ENCODE measurements at places on chromosomes 11 and 22.

- no peak for DNase-seq
Measured at GRCh38 chr22:26800858-26801257, 143.5 kb downstream of the MIAT start.

DNA sequence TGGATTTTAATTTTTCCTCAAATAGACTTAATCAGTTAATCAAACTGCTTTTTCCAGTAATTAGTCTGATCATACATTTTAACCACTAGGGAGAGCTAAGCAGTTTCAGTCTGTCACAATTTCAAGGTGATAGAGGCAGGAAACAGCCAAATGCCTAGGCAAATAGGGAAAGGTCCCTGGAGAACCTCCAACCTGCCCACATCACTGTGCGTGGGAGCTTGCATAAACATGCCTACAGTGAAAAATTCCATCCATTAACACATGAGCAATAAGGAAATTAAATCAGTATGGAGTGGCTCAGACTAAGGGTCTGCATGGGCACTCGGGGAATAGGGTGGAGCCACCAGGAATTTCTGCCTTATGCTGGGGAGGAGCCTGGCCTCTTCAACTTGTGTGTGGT is 74.6 kb downstream of the AASDHPPT start:
- DNase-seq: no peak

- no peak for DNase-seq
Measured at GRCh38 chr11:16356761-16357393, 531 bp upstream of the SOX6 start.

GRCh38 chr11:2826679-2827056 is 58.9 kb downstream of the CDKN1C start:
- DNase-seq: no peak

DNA sequence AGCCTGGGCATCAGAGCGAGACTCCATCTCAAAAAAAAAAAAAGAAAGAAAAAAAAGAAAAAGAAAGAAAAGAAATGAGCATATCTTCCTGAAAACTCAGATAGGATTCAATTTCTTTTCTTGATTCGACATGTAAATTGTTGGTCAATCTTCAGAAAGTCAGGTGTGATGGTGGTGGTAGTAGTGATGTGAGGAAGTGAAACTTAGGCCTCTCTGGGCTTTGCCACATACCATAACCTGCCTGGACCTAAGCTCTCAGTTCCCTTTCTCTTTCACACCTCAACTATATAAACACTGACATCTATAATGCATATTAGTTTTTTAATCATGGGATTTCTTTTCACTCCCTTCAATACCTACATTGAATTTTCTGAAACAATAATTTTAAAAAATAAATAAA is 98.0 kb upstream of the TBCEL start:
- DNase-seq: no peak

DNA sequence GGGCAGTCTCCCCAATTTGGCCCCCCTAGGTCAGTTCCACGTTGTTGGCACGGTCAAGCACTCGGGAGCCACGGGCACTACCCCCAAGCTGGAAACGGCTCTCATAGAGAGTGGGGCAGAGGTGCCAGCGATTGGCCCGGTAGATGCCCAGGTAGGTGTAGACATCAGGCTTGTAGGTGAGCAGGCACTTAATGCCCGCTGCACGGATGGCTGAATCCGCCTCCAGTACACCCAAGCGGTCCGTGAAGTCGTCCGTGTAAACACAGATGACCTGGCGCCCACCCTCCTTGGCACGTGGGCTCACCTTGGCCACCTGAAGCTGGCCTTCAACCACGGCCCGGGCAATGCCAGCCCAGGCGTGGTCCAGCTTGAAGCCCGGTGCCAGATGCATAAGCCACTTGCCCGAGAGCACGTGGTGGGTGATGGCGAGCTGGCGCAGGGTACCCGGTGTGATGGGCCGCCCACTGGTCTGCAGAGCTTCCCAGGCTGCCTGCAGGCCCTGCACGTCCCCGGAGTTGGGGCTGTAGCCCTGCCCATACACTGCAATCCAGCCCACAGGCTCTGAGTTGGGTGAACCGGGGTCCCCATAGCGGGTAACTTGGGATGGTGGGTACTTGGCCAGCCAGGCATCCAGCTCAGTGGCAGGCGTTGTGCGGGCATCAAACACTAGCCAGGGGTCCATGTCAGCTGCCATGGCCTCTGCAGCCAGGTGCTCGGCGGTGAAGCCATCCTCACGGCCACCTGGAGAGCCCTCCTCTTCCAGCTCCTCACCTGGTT is 1.2 kb downstream of the C11orf68 start:
- no peak for DNase-seq

- DNase-seq: no peak
Measured at GRCh38 chr11:117438371-117439000, 110.8 kb downstream of the CEP164 start.

GRCh38 chr11:87265132-87265531 is 227.4 kb downstream of the TMEM135 start:
- DNase-seq: no peak

DNA sequence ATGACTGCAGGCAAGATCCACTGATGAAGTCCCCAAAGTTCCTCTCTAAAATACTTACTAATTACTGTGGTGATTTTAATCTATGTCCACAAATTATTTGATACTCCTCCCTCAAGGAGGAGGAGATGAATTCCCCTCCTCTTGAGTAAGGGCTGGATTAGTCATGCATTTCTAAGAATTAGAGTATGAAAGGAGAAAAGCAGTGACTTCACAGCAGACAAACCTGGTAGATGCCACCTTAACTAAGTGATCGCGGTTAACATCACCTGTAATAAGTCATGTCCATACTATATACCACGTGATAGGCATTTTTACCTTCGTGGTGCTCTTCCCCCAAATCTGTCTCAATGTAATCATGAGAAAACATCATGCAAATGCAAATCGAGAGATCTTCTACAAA is 52.0 kb upstream of the TSPAN18 start:
- no peak for DNase-seq

DNA sequence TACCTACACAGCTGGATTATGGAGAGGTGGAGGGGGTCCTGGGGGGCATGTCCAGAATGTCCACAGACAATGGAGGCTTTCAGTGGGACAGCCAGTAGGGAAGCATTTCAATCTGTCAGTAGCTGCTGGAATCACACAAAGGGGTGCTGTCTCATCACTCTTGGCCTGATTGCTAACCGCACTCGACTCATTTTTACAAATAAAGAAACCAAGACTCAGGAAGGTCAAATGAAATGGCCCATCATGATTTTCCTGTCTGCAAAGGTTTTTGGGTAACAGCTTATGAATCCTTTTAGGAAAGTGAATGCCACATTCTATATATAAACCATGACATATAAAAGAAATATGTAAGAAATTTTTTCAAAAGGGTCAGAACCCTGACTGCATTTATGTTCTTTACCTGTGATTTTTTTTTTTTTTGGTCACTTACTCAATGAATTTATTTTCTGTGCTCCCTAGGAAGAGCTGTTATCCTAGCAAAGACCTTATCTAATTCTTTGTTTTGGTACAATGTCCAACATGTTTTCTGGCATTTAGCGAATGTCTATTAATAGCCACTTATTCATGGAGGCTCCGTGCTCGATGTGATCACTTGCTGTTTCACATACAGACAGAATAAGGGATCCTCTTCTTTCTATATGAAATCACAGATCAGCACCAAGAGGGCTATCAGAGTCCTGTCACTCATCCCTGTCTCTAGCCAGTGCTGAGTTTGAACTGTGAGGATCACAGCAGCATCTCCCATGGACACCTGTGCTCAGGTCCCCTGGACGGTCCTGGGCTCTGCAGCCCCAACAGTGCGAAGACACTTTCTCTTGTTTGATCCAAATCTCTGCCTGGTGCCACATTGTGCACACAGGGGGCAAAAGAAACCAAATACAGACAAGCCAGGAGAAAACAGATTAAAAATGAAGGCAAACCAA is 979.7 kb downstream of the NTM start:
- DNase-seq: no peak

DNA sequence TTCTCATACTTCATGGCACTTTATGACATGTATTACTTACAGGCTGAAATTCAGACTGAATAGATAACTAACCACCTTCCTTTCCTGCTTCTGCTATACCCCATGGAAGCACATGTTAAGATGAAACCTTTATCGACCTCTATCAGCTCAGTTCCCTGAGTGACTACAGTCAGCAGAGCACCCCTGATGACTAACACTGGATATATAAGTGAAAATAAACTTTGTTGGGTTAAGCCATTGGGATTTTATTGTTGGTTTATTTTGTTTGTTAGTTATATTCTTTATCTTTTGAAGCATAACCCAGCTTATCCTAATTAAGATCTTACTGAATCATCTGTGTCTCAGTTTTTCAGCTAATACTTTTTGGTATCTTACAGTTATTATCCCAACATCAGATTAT is 23.0 kb upstream of the MAML2 start:
- DNase-seq: no peak

DNA sequence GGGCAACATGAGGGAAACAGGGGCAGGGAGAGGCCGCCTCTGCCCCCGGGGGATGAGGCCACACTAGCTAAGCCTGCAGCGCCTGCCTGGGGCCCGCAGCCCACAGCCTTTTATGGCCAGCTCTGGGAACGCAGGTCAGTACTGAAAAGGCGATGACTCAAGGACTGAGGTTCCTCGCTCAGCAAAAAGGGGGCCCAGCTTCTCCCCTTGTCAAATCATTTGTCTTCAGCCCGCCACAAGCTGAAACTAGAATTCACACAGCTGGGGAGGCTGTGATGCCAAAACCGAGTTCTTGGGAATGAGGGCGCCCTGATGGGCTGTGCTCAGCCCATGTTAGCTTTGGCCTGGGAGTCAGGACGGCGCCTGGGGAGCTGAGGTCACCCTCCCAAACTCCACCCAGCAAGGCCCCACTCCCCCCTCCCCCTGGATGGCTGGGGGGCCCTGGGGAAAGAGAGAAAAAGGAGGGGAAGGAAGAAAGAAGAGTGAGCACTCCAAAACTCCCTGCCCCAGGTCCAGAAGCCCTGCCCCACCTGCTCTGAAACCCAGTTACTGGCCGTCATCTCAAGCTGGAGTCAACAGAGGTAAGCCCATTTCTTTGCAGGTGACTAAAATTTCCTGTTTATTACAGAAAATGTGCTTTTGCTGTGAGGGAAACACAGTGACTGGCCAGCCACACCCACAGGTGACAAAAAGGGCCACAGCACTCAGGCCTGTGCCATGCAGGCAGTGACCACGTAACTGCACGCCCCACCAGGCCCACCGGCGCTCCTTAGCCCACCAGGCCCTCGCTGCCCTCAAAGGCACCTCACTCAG is 13.7 kb downstream of the EHD1 start:
- no peak for DNase-seq

- DNase-seq: no peak
Measured at GRCh38 chr22:19178065-19178656, 375 bp downstream of the SLC25A1 start.

DNA sequence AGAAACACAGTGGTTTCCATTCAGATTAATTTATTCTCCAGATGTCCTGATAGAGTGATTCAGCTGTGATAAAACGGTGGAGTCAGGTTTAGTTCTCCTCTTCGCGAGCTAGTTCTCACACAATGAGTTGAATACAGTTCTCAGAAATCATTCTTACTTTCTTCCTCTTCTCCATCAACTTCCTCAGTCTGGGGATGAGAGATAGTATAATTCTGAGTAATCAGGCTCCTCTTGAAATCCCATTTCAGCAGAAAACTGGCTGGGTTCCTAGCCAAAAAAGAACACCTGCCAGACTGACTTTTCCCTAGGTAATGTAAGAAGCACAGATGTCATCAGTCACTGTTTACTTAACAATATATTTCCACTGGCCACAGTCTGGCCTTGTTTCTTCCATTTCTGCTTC is 76.7 kb downstream of the SVIP start:
- DNase-seq: no peak

- no peak for DNase-seq
Measured at GRCh38 chr22:42855721-42856120, 1.4 kb downstream of the ARFGAP3 start.

DNA sequence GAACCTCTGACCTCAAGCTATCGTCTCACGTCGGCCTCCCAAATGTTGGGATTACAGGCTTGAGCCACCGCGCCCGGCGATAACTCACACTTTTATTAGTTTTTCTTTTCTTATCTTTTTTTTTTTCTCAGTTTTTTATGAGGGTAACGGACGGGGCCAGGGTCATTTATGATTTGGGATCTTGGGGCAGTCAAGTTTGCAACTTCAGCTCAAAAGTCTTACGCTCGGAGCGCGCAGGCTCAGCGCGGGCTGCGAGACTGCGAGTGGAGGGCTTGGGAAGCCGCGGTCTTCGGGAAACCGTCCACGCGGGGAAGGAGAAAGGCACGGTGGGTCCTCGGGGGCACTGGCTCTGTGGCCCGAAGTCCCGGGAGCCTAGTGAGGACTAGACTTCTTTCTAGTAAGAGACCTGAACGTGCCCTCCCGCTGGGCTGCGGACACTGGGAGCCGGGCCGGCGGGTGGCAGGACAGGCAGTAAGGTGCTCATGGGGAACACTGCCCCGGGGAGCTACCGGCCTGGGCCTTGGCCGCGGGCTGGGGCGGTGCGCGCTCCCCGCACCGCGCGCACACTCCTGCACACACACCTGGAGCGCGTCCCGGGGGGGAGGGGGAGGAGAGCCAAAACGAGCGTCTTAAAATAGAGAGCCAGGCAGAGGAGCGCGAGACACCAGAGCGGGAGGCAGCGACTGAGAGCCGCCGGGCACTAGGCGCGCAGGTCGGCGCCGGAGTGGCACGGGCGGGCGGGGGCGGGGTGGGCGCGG is 476 bp upstream of the BARX2 start:
- DNase-seq: no peak

GRCh38 chr11:2923446-2924375 is 5.5 kb downstream of the PHLDA2 start:
- no peak for DNase-seq

- no peak for DNase-seq
Measured at GRCh38 chr11:134228625-134229024, 4.2 kb downstream of the VPS26B start.

- no peak for DNase-seq
Measured at GRCh38 chr22:49521787-49522224, 305.9 kb downstream of the BRD1 start.

DNA sequence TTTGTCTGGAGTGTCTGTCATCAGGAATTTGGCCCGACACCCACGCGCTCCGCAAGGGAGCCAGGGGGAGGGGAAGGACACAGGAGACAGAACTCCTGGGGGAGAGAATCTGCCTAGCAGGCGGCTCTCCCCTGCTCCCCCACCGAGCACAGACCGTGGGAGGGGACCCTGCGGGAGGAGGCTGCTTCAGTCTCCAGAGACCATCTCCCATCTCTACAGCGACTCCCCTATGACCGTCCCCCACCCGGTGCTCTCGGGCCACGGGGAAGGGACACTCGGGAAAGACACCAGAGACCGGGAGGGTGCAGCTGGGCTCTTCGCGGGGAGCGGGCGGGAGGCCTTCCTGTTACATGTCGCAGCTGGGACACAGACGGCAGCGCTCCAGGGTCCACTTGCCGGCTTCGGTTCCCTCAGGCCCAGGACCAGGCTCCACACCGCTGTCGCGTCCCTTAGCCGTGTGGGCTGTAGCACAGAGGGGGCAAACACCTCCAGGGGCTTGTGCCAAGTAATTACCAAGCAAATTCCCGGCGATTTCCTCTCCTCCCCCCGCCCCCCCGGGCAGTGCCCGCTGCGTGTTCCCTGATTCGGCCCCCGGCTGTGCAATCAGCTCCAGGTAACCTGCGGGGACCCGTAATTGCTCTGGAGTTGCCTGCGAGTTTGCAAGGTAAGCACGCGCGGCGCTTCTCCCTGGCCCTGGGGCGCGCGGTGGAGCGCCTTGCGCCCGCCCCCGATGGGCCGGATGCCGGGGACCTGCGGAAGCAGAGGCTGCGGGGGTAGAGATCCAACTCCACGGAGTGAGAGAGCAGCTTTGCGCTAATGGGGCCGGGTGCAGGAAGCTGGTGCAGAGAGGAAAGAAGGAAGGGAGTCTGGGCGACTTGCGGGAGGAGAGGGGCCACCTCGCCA is 155.1 kb upstream of the CADM1 start:
- DNase-seq: no peak

GRCh38 chr11:27022659-27023251 is 17.9 kb upstream of the BBOX1 start:
- DNase-seq: no peak

Data from stimulated activated CD4-positive, alpha-beta T cell treated with anti-CD3 and anti-CD28 coated beads, Interleukin-1b, Interleukin-23, amount 100 ng/mL, for 1 hour (primary cell).